ENCODE measurements at places on chromosomes 1 and 21.

GRCh38 chr1:177669161-177669560 is 300.7 kb downstream of the SEC16B start:
- no peak overlapping the region for H3K4me3 ChIP-seq
- DNase-seq: no peak
- H3K27me3 ChIP-seq: no peaks in the 10 kb centered on the region
- no peaks in the 10 kb centered on the region for H3K4me1 ChIP-seq

DNA sequence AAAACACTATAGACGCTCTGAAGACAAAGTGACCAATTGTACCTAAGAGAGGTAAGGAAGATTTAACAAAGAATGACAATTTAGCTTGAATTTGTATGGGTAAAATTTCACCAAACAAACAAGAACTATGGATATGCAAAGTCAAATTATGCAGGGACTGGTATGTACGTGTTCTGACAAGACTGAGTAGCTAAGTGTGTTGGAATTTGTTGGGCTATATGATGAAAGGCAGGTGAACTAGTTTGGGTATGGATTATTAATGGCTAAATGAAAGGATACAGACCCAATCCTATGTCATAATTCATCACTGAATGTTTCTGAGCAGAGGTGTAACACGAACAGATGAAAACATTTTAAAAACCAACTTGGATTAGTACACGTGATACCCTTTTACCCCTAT is 7.6 kb downstream of the DNTTIP2 start:
- no peaks in the 10 kb centered on the region for H3K27me3 ChIP-seq
- H3K4me3 ChIP-seq: no peak overlapping the region
- H3K4me1 ChIP-seq: peaks cover 18% of the 10 kb centered on the region
- H3K27ac ChIP-seq: peak overlapping the region; percentile 93
- peaks cover 51% of the 10 kb centered on the region for H3K36me3 ChIP-seq

DNA sequence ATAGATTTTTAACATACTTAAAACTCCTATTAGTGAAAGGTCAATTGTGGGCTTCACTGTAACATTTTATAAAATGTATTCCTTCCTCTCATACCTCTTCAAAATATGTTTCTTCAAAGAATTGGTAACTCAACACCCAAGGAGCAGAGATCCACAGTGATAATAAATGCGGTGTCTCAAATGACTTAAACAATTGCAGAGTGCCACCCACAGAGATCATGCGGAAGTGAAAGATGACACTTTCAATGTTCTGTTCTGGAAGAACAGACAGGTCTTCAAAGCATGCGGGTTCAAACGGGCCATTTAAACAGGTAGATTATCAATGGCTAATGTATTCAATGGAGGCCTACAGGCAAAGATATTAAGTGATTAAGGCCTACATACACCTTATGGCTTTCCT is 157.0 kb upstream of the GREM2 start:
- H3K27me3 ChIP-seq: no peaks in the 10 kb centered on the region
- H3K27ac ChIP-seq: no peak overlapping the region
- H3K4me3 ChIP-seq: no peak overlapping the region
- DNase-seq: no peak
- no peaks in the 10 kb centered on the region for H3K36me3 ChIP-seq

DNA sequence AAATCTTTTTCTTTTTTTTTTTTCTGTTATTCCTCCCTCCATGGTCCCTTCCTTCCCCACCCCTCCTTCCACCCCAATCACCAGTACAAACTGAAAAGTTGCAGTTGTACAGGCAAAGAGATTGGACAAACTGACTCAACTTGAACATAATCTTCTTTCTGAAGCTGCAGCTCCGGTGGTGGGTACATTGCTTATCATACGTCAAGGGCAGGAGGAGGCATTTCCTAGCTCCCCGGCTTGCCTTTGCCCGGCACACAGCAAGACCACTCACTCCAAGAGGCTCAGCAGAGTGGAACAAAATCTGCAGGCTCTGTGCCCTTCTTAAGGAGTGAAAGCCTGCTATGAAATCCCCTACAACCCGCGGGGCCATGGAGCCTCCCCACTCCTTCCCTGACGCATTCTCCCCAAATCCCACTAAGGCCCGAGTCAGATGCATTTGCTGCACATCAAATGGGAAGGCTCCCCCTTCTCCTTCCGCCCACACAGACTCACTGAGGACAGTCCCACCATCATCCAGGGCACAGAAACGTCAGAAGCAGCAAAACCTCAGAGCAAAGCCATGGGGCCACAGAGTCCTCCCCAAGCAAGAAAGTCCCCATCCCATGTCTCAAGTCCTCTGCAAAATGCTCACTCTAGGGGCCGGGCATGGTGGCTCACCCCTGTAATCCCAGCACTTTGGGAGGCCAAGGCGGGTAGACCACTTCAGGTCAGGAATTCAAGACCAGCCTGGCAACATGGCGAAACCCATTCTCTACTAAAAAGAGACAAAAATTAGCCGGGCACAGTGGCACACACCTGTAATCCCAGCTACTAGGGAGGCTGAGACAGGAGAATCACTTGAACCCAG is 45.9 kb downstream of the SYF2 start:
- H3K27ac ChIP-seq: no peak overlapping the region
- DNase-seq: no peak
- no peaks in the 10 kb centered on the region for H3K4me1 ChIP-seq
- H3K36me3 ChIP-seq: no peaks in the 10 kb centered on the region

DNA sequence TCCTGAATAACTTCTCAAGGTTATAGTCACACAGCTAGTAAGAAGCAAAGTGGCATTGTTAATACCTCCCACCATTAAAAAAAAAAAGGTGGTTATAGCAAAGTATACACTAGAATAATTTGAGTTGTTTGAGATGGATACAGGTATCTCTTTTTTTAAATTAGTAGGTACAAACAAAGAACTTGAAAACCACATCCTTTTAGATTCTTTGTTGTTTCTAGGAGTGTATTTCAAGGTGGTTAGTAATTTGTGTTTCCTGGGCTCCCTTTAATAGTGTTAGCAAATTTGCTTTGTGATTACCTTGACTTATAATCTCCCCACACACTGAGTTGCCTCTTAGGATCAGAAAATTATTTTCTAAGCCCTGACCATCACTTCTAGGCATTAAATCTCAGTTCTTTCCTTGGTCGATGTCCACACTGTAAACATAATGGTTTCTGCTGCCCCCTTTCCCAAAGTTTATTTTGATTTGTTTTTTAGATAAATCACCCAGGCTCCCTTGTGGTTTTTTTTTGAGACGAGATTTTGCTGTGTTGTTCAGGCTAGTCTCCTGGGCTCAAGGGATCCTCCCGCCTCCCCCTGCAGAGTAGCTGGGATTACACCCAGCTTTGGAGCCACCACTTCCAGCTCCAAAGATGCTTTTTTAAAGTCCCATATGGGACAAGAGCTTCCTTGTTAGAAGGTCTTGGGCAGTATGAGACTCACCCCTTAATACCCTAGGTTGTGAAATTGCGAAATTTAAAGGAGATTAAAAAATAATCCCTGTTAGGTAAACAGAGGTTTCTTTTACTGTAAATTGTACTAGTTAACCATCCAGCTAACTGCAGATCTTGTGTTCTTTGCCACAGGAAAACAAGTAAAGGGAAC is 6.2 kb downstream of the AKIRIN1 start:
- no peak for DNase-seq
- no peaks in the 10 kb centered on the region for H3K27me3 ChIP-seq
- peaks cover 44% of the 10 kb centered on the region for H3K36me3 ChIP-seq
- H3K4me1 ChIP-seq: peaks cover 78% of the 10 kb centered on the region

- H3K36me3 ChIP-seq: peaks cover 2% of the 10 kb centered on the region
- no peak for DNase-seq
- H3K4me3 ChIP-seq: no peak overlapping the region
- H3K4me1 ChIP-seq: peaks cover 12% of the 10 kb centered on the region
- no peaks in the 10 kb centered on the region for H3K27me3 ChIP-seq
Observed at GRCh38 chr1:156549831-156550230, 22.5 kb downstream of the IQGAP3 start.

- DNase-seq: no peak
- H3K4me3 ChIP-seq: no peak overlapping the region
- no peaks in the 10 kb centered on the region for H3K36me3 ChIP-seq
- H3K4me1 ChIP-seq: peaks cover 29% of the 10 kb centered on the region
- peaks cover 7% of the 10 kb centered on the region for H3K27me3 ChIP-seq
Observed at GRCh38 chr1:214458541-214458940, 92.9 kb downstream of the PTPN14 start.

- peaks cover 6% of the 10 kb centered on the region for H3K36me3 ChIP-seq
- no peak for DNase-seq
- peak overlapping the region; percentile 98 for H3K4me3 ChIP-seq
- peaks cover 36% of the 10 kb centered on the region for H3K4me1 ChIP-seq
Observed at GRCh38 chr1:93078638-93078985, 471 bp upstream of the MTF2 start.

DNA sequence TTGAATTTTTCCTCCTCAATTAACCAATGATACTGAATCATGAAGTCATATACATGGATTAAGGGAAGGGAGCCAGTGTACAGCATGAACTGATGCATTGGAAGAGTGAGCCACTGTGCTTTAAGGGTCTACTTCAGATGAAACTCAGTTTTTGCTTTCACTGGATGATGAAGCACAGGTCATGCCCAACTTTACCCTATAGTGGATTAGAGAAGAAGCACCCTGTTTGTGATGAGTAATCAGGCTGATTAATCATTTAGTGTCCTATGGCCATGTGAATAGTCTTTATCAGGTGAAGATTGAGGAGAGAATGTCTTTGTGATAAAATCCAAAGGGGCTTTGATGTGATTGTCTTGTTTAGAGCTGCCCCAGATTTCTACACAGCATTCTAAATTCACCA is 24.7 kb upstream of the LAMC1 start:
- H3K27me3 ChIP-seq: peaks cover 42% of the 10 kb centered on the region
- no peak overlapping the region for H3K27ac ChIP-seq

DNA sequence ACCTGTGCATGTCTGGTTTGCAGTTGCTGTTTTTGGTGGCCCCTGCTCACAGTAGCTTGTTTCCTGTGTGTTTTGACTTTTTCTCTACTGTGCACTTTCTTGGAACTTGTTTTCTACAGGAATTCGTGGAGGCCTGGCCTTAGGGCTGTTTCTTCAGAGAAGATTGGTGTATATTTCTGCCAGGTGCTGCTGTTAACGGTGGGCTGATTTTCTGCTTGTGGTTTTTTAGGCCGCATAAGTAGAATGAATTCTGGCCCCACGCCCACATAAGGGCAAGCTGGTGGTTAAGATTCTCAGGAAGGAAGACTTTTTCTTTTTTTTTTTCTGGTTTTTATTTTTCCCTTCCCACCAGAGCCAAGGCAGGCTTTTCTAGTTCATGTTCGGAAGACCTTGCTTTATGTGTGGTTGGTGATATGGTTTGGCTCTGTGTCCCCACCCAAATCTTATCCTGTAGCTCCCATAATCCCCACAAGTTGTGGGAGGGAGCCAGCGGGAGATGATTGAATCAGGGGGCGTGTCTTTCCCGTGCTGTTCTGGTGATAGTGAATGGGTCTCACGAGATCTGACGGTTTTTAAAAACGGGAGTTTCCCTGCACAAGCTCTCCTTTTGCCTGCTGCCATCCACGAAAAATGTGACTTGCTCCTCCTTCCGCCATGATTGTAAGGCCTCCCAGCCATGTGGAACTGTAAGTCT is 71.5 kb upstream of the DISP3 start:
- peaks cover 15% of the 10 kb centered on the region for H3K36me3 ChIP-seq
- peaks cover 35% of the 10 kb centered on the region for H3K4me1 ChIP-seq
- peak overlapping the region; percentile 67 for H3K4me3 ChIP-seq
- DNase-seq: no peak

DNA sequence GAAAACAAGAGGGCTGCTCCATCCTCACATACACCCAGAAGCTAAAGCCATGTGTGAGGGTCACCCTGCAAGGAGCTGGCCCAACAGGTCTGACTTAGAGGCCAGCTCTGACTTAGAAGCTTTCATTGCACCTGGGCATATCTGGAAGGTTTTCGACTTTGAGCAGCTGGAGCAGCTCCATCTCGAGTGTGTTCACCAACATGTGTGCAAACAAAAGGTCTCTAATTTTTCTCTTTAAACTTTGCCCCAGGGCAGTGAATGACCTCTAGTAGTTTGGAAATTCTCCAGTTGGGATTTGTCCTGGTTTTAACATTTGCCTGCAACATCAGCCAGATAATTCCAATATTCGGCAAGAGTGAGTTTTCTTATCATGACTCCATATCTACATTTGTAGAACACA is 108.3 kb downstream of the TNR start:
- H3K27ac ChIP-seq: no peak overlapping the region
- peaks cover 33% of the 10 kb centered on the region for H3K27me3 ChIP-seq
- no peaks in the 10 kb centered on the region for H3K36me3 ChIP-seq
- DNase-seq: no peak

DNA sequence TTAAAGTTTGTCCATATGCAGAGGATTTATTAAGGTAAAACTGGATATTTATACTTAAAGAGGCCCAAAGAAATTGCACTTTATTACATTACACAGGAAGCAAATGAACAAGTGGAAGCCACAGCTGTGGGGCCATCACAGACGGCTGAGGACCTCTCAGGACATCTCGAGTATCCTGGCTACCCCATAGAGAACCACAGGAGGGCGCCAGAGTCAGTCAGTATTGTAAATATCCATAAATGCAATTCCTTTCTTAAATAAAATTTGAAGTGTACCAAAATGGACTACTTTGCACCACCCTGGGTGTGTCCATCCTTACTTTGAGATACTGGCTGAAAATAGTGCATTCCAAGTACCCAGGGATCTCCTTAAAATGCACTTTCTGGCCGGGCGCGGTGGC is 257.2 kb downstream of the MRPL39 start:
- peaks cover 4% of the 10 kb centered on the region for H3K36me3 ChIP-seq
- no peak overlapping the region for H3K27ac ChIP-seq
- peak; percentile 44 for DNase-seq
- H3K4me3 ChIP-seq: no peak overlapping the region
- peaks cover 37% of the 10 kb centered on the region for H3K27me3 ChIP-seq

DNA sequence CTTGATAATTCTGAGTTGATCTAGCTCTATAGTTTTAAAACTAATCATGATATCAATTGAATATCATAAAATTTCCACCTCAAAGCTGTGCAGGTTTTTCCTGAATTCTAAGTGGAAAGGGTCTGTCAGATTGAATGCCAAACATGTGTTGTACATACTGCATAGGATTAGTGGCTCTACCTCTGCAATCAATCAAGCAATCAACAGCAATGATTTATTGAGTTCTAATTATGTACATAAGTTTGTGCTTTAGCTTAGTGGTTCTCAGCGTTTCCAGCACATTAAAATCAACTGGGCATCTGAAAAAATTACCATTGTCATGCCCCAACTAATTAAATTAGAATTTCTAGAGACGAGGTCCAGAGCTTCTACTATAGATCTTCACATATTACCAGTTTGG is 251.5 kb downstream of the BACH1 start:
- H3K4me1 ChIP-seq: no peaks in the 10 kb centered on the region
- no peak overlapping the region for H3K4me3 ChIP-seq

GRCh38 chr1:197140121-197140520 is 6.3 kb downstream of the ASPM start:
- peak overlapping the region; percentile 6 for H3K27ac ChIP-seq
- H3K4me3 ChIP-seq: no peak overlapping the region
- DNase-seq: no peak

DNA sequence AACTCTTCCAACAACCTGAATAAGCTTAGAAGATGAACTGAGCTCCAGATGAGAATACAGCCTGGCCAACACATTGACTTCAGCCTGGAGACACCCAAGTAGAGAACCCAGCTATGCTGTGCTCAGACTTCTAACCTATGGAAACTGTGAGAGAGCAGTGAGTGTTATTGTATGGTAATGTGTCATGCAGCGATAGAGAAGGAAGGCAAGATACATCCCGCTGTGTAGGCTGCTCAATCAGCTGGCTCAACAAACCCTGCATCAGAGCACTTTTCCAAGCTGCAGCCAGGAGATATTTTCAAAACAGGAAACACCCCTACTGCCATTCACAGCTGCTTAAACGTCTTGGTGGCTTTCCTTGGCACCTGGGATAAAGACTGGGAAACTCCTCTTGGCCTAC is 321.3 kb downstream of the SIPA1L2 start:
- no peak overlapping the region for H3K27ac ChIP-seq
- H3K27me3 ChIP-seq: peaks cover 22% of the 10 kb centered on the region
- no peaks in the 10 kb centered on the region for H3K36me3 ChIP-seq
- no peak for DNase-seq
- no peak overlapping the region for H3K4me3 ChIP-seq

All from activated T-cell treated with anti-CD3 and anti-CD28 coated beads, Interleukin-2, amount 50 U/mL, for 72 hours (primary cell).